ENCODE measurements at places on chromosomes 12 and 14.

- DNase-seq: no peak
Measured at GRCh38 chr14:99784508-99784907, 8.7 kb upstream of the EML1 start.

GRCh38 chr12:14874882-14875281 is 10.8 kb downstream of the MGP start:
- DNase-seq: peak; percentile 9

DNA sequence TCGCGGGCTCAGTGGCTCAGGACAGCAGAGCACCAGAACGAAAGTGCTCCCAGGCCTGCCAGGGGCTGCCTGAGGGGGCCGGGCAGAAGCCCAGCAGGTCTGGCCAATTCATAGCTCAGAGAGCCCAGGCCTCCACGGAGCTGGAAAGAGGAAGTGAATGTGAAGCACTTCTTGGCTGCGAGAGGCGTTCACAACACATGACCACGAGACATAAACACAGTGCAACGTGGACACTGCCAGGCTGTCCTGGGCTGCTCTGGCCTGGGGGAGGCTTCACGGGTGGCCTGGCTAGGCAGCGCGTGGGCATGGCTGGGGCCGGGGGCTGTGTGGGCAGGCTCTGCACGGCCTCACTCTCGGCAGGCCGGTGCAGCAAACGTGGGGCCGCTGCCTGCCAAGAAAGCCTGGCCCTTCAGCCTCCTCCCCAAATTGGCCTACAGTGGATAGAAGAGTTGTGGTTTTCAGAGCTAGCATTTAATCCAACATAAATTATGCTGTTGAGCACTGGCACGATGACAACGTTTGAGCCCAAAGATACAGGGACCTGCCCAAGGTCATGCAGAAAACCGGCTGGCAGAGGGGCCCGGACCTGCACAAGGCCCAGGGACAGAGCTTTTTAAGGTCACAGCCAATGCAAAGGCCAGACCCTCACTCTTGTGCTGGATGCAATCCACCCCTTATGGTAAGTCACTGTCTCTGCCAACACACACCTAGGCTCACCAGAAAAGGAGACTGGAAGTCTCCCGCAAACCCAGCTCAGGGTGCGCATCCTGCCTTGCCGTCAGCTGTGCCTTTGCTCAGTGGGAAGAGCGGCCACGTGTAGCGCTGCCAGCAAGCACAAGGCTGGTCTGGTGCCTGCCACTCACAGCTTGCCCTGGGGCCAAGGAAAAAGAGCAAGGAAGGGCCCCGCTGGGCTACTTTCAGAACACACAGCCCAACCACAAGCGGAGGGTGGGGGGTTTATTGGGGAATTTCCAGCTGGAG is 8.6 kb downstream of the SLC25A29 start:
- no peak for DNase-seq

- no peak for DNase-seq
Measured at GRCh38 chr12:49809906-49810389, 18.3 kb downstream of the NCKAP5L start.

DNA sequence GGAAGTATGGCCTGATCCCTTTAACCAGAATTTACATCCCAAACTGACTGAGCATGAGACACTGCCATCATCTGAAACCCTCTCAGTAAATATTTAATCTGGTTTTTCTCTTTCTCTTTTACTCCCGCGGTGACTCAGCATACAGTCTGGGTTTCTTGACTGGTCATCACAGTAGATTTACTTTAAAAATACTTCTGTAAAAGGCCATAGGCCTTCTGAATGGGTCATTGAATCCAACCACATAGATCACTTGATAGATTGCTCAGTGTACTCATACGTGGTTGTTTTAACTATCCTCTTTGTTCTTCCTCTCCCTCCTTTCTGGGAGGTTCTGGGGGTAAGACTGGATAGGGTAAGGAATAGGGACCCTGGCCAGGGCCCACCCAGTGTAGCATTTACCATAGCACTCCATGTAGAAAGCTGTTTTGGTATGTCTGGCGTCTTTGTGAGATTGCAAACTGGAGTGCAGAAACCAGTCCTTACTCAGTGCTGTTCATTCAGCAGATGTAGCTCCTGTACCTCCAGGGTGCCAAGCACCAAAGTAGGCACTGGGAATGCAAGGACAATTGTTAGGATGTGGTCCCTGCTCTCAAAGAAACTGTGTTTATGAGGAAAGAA is 165.7 kb downstream of the SRGAP1 start:
- DNase-seq: no peak

DNA sequence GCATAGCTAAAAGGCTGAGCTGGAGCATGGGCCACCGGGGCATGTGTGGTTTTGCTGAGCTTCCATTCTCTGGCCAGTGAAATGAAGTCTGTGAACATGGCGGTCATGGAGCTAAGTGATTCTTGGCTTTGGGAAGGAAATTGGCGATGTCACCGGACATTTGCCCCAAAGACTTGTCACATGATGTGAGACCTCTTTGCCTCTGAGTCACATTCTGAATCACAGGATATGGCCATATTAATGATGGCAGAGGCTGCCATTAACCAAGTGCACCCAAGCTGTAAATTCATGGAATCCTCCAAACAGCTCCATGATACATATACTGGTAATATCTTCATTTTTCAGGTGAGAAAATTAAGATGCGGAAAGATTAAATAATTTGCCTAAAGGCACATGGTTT is 27.4 kb upstream of the BATF start:
- no peak for DNase-seq

DNA sequence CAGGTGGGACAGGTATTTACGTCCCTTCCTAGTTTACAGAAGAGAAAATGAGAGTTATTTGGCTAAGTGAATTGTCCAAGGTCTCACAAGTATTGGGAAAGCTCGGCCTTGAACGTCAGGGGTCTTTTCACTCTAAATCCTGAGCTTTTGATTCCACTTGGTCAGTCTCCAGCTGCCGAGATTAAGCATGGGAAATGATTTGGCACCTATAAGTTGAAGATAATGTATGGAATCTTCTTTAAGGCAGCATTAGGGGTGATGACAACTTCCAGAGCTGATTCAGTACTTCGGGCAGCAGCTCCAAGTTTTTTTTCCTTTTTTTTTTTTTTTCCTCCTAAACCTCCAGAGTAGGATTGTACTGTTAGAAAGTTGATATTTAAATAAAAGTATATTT is 722 bp downstream of the FAM234B start:
- DNase-seq: no peak

DNA sequence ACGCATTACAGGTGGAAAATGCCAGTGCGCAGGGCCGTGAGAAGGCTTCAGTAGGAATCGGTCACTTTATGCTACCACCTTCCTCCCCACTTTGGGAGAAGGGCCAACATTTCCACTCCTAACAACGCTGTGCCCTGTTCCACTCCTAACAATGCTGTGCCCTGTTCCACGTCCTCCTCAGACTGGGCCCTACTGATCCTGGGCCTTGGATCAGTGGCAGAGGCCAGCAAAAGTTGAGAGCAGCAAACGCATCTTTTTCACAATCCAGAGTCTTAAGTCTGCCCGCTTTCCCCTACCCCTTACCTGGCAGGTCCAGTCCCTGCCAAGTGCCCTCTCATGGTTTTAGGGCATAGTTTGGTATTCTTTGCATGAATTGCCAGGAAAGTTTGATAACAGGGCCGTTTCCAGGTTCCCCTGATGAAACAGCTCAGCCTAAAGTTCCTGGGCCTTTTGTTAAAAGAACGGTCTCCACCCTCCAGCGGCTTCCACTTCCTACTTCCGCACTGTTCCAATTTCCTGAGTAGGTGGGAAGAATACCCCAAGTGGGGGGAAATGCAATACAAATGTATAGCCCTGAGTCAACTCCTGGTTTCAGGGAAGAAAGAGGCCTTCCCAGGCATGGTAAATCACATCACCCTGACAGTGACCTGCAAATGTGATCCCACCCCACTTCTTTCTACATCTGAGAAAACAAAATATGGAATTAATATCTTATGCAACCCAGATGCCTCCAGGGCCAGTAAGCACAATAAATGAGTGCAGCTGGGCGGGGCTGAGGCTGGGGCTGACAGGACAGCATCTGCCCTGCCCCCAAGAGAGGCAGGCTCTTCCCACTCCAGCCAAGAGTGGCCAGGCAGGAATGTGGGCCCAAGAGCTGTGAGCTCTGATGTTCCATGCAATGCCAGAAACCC is 15.0 kb downstream of the KCTD10 start:
- no peak for DNase-seq

- DNase-seq: no peak
Measured at GRCh38 chr12:31387466-31387865, 61.5 kb upstream of the SINHCAF start.

- no peak for DNase-seq
Measured at GRCh38 chr12:44589697-44590096, 286.4 kb downstream of the NELL2 start.

GRCh38 chr12:43482311-43483085 is 69.5 kb downstream of the ADAMTS20 start:
- no peak for DNase-seq

DNA sequence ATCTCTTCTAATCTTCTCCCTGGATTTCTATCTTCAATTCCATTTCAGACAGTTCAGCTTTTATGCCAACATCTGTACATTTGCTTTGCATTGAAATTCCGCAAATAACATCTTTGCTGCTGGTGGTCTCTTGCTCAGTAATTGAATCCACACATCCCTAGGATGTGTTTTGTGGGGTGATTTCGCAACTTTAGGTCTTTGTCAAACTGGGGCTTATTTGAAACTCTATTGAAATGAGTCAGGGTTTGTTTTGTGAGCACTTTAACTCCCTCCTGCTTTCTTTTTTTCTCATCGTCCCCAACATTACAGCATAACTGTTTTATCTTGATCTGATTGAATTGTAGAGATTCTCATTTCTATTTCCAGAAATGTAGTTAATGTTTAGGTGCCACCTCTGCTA is 404.3 kb downstream of the NPAS3 start:
- DNase-seq: no peak

- DNase-seq: no peak
Measured at GRCh38 chr12:88865537-88865936, 285.3 kb upstream of the KITLG start.

- DNase-seq: no peak
Measured at GRCh38 chr14:36303960-36304359, 16.5 kb downstream of the MBIP start.

DNA sequence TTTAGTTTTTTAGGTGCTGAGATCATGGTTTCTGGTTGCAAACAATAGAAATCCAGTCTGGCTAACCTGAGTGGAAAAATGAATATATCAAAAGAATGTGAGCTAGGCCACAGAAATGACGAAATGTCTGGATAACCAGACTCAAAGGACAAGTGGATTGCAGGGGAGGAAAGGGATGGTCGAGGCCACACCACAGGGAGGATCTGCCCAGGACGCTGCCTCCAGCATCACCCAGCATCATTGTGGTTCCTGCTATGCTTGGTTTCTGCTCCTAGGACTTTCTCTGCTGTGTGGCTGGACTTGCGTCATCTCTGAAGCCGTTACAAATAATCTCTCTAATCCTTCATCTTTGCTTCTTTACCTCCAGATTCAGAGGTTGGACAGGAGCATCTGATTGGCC is 80.4 kb downstream of the TTC8 start:
- DNase-seq: no peak

GRCh38 chr12:59484575-59484974 is 111.3 kb upstream of the SLC16A7 start:
- no peak for DNase-seq

DNA sequence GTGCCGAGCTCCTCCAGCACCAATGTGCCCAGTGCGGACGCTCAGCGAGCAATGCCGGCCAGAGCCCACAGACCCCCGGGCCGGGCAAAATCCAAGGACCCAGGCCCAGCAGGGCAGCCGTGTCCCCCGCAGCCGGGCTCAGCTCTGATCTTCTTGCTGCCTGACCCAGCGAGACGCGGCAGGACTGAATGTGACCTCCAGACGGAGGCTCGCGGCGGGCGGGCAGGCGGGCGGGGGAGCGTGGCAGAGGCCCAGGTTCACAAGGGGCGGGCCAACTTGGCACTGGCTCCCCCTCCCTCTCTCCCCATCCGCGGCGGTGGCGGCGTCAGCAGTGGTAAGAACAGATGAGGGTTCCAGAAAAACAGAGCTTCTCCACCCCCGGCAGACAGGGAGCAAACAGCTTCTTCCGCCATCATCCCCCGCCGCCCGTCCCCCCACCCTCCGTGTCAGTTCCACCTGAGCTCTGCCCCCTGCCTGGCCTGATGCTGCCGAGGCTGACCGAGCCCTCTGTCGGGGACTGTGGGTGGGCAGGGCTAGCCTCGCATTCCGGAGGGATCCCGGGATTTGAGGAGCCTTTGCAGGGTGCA is 94.3 kb downstream of the RFLNA start:
- DNase-seq: peak; percentile 64
